IMR-90 (cell line): ENCODE measurements at places on chromosomes 7 and 10. TPM values are rescaled to one million over a fixed set of nuclear protein-coding genes. Genes with fewer than 3 reads are reported as not detected.

DNA sequence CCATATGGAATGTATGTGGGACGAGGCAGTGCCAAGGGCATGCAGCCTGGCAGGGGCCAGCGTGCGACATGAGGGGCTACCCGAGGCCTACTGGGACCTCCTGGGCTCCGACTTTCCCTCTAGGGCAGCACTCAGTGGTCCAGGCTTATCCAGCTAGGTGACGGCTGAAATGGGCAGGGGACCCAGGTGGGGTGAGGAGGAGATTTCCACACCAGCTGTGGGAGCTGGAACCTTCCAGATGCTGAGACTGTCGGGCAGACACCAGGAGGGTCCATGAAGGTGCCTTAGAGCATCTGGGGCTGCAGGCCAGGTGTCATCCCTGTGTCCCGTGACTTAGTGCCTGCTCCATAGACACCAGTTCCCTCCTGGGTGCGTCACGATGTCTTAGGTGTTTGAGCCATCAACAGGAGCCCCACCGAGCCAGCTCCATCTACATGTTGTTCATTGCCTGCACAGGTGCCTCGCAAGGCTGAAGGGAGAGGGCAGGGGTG is 13.4 kb downstream of the ZNF316 start:
- peaks cover 80% of the 10 kb centered on the region for H3K36me3 ChIP-seq
- H3K27ac ChIP-seq, result no peak overlapping the region
- no peaks in the 10 kb centered on the region for H3K4me1 ChIP-seq
- no peak for DNase-seq

Gene ABCA13
- under 0.01 TPM in 2 replicates for total RNA-seq

DNA sequence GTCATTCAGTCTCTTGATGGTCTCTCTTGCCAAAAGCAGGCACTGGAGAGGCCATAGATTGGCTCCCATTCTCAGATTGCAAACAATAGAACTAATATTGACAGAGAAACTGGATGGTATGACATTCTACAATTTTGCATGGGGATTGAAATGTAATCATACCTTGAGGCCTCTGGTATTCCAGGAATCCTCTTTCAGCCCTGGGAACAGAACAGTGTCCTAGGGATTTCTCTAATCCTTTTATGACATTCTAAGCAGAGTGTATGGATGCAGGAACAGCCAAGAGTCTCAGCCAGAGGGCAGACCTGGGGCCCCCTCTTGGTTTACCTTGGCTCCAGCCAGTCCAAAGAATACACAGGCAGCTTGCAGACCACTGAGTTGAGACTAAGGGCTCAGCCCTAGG is 206.4 kb downstream of the KCNMA1 start:
- no peak overlapping the region for H3K27ac ChIP-seq
- H3K4me3 ChIP-seq, result no peak overlapping the region
- H3K4me1 ChIP-seq, result peaks cover 6% of the 10 kb centered on the region
- no peaks in the 10 kb centered on the region for H3K27me3 ChIP-seq

Gene MRLN
- not detected in 2 replicates for total RNA-seq

Gene GRID2IP
- not detected in 2 replicates for total RNA-seq

DNA sequence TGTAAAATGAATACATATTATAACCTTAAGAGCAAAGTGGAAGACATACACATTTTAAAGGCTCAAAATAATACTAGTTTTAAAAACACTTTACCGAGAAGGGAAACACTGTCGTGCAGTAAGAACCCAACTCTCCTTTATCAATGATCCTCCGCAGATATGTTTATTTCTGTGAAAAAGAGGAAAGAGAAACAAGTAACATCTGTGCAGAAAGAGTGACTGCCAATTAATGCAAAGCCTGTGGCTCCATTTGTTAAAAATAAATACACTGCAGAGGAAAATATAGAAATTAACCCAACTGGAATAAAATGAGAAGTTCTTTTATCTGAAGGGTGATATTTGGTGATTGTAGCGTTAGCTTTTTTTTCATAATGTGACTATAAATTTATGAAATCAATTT is 62.7 kb downstream of the HGF start:
- H3K27me3 ChIP-seq, result no peaks in the 10 kb centered on the region
- peaks cover 28% of the 10 kb centered on the region for H3K36me3 ChIP-seq

DNA sequence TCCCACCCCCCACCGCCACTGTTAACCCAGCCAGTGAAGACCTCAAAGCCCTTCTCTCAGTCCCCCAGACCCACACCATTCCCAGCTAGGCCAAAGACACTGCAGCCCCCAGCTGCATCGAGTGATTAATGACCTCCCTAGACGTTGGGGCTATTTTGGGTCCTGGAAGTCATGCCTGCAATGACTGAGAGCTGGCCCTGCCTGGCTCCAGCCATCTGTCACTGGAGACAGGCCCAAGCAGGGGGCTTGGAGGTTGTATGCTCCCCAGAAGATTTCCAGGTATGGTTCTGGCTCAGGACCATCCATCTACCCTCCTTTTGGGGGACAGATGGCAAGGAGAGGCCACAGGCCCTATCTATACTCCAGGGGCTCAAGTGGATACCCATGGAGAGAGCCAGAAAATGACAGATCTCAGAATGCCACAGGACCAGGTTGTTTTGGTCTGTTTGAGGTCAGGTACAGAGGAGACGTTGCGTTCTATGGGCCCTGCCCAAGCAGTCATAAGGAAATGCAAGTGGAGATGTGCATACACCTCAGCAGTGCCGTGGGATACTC is 5.1 kb downstream of the KCNIP2 start:
- H3K36me3 ChIP-seq, result no peaks in the 10 kb centered on the region
- no peak for DNase-seq
- no peak overlapping the region for H3K27ac ChIP-seq
- no peaks in the 10 kb centered on the region for H3K27me3 ChIP-seq

GRCh38 chr10:80642661-80643060 is 105.0 kb downstream of the SH2D4B start:
- H3K4me1 ChIP-seq, result no peaks in the 10 kb centered on the region
- H3K27ac ChIP-seq, result no peak overlapping the region
- no peak for DNase-seq
- H3K4me3 ChIP-seq, result no peak overlapping the region
- no peaks in the 10 kb centered on the region for H3K27me3 ChIP-seq
